ENCODE measurements at places on chromosomes 12 and 14. TPM values are rescaled to one million over a fixed set of nuclear protein-coding genes. Genes with fewer than 3 reads are reported as not detected.

DNA sequence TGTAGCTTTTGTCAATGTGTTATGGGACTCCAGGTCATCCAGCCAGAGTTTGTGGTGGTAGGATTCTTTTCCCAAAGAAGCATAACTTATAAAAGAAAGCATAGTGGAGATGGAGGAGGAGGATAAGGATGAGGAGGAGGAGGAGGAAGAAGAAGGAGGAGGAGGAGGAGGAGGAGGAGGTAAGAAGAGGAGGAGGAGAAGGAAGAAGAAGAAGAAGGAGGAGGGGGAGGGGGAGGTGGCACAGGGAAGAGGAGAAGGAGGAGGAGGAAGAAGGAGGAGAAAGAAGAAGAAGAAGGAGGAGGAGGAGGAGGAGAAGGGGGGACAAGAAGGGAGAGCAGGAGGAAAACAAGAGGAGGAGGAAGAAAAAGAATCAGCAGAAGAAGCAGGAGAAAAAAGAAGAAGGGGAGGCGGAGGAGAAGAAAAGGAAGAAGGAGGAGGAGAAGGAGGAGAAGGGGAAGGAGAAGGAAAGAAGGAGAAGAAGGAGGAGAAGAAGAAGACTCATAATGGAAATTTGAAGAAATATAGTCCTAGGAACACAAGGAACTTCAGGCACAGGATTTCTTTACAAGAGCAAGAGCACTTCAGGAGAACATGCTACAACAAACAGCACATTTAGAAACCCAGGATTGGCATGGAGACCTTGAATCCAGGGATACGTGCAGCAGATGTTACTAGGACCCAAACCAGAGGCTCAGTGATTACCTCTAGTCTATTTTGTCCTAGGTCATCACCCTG is 22.6 kb downstream of the TSPAN8 start:
- no peak for DNase-seq

DNA sequence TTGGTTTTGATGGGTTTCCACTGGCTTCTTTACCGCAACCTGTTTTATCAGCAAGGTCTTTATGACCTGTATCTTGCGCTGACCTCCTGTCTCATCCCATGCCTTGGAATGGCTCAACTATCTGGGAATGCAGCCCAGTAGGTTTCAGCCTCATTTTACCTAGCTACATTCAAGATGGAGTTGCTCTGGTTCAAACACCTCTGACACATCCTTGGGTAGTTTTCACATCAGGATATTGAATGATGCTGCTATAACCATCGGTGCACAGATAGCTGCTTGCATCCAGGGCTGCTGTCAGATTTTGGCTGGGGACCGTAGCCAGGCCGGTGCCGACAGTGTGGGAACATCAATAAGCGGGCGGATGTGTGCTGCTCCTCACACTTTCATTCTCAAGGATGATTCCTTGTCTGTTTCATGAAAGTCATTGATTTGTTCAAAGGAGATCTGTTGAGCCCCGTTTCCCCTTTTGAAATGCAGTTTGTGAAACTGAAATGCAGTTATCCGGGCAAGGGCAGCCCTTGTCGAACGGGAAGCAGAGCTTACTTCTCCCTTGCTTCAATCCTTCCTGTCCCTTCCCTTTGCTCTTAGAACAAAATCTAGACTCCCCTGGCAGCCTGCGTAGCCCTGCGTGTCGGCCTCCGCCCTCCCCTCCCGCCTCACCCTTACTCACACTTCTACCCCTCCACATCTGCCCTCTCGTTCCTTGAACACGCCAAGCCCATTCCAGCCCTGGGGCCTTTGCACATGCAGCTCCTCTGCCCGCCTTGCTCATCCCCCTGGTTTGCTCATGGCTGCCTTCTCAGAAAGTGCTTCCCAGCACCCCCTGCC is 49.2 kb upstream of the NCOR2 start:
- DNase-seq = no peak

- no peak for DNase-seq
Observed at GRCh38 chr12:91975891-91976290, 169.8 kb downstream of the BTG1 start.

- DNase-seq = no peak
Observed at GRCh38 chr14:76901171-76902055, 75.2 kb downstream of the LRRC74A start.

DNA sequence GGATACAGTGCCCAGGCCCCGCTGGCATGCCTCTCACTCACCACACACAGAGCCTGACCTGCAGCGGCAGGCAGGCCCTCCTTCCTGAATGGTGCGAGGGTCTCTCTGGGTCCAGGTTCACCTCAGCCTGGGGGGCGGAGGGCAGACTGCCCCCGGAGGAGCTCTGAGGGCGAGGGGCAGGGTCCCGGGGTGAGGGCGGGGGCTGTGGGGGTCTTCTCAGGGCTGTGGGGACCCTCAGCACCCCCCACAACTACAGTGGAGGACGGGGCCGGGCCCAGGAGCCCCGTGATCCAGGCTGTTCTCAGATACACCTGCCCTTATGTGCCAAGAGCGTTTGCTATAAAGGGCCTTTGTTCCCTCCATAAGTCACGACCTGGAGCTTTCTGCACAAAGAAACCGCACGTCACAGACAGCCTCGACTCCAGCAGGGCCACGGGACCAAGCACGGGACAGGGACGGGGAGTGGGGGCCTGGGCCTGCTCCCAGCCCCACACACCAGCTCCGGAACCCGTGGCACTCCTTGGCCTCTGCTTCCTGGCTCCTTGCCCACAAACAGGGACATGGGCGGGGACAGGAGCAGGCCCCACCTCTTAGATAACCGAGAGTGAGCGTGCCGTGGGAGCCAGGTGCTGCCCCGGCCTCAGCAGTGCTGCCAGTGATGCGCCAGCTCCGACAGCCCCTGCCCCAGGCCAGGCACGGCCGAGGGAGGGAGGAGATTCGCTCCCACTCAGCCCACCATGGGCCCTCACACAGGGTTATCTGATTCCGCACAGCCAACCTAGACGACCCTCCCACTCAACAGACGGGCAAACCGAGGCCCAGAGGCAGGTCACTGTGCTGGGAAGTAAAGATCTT is 101.9 kb downstream of the RFLNA start:
- no peak for DNase-seq

DNA sequence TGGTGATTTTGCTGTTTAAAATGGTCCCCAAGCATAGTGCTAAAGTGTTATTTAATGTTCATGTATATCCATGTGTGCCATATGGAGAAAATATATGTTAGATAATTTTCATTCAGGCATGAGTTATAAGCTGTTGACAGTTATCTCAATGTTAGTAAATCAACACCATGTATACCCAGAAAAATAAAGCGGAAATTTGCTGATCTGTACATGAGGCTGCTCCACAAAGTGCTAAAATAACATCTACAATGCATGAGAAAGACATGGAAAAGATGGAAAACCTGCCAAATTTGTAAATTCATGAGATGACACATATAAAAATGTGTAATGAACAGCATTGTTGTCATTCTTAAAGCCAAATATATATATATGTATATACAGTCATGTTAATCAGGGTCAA is 1199.2 kb downstream of the FSCB start:
- DNase-seq = no peak

GRCh38 chr14:65444230-65444629 is 31.7 kb downstream of the FUT8 start:
- no peak for DNase-seq

DNA sequence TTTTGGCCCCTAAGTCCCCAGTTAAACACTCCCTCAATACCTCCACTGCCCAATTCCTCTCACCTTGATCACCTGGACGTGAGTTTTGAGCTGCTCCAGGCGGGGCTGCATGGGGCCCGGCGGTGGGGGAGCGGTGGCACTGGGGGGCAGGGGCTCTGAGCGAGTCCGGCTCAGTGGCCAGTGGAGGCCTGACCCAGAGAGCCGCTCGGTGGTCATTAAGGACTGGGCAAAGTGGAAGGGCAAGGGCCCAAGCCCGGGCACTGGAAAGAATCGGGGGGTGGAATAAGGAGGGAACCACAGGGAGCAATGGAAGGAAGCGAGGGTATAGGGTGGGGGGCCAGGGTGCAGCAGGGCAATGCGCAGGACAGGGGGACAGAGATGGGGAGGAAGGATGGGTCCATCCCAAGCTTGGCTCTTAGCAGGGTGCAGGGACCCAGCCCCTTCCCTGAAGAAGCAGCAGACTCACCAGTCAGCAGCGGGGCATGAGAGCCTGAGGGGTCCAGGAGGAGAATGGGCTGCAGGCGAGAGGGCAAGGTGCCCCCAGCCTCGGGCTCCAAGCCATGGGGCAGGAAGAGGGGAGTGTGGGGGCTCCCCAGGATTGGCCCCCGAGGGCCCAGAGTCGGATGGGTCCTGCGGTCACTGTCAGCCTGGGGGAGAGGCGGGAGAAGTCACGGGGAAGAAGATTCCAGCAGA is 22.2 kb downstream of the SLC48A1 start:
- DNase-seq = no peak

- no peak for DNase-seq
Observed at GRCh38 chr14:96352708-96353107, 10.4 kb downstream of the ATG2B start.

- DNase-seq = no peak
Observed at GRCh38 chr14:70640938-70641547, 673 bp upstream of the TTC9 start.

- no peak for DNase-seq
Observed at GRCh38 chr12:44750468-44750867, 125.6 kb downstream of the NELL2 start.

GRCh38 chr14:71319666-71320065 is 412.4 kb downstream of the PCNX1 start:
- DNase-seq = no peak

LRP1-AS gene
- not detected for polyA plus RNA-seq

DPPA3 gene
- polyA plus RNA-seq = not detected
